ENCODE measurements at places on chromosomes 4 and X.

DNA sequence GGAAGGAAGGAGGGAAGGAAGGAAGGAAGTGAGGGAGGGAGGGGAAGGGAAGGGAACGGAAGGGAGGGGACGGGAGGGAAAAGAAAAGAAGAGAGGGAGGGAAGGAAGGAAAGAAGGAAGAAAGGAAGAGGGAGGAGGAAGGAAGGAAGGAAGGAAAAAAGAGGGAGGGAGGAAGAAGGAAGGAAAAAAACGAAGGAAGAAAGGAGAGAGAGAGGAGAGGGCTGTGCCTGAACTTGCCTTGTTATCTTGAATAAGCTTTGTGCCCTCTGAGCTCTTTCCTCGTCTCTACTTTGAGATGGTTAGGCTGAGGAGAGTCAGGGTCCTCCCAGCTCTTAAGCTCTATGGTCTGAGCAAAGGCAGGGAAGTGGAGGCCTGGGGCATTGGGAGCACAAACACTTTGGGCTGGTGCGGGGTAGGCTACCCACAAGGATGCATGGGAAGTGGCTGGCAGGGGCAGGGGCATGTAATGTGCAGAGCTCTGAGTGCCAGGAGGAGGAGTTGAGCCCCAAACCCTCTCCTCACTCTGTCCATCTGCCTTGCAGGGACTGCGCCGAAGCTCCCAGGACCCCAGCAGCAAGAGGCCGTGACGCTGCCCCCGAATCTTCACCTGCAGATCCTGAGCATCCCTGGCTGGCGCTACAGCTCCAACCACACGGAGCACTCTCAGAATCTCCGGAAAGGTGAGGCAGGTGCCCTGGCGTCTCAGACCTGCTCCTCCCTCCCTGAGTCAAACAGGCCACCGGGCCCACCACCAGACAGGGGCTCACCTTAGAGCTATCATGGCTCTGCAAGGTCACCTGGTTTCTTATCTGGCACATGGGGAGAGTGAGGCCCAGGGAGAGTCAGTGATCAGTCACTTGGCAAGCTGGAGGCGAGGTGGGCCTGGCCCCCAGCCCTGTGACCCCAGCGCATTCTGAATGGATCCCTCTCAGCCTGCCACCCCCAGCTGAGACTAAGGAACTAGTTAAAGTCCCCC lies 26.5 kb upstream of the MRFAP1 start:
- no peak for DNase-seq

DNA sequence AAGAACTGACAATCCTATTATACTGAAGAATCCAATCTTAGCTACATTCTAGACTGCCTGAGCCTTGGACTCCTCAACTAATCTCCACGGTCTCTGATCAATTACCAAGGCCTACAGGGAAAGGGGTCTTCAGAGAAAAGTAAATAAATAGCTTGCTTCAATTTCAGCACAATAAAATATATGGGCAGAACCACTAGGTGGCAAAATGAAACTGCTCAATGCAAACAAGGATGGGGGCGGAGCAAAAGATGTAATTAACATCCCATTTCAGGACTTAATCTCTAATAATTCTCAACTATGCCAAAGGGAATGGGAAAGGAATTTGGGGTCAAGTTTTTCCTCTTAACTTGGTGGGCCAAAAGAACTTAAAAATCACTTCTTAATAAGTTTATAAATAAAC lies 78.4 kb upstream of the MAP3K15 start:
- DNase-seq, result no peak

- no peak for DNase-seq
Measured at GRCh38 chr4:54683616-54684346, 26.0 kb downstream of the KIT start.

GRCh38 chr4:146033149-146033548 lies 94.5 kb upstream of the ZNF827 start:
- no peak for DNase-seq

GRCh38 chr4:146059151-146059550 lies 116.4 kb upstream of the LSM6 start:
- no peak for DNase-seq

- DNase-seq, result no peak
Measured at GRCh38 chr4:134024251-134024650, 177.3 kb downstream of the PABPC4L start.

DNA sequence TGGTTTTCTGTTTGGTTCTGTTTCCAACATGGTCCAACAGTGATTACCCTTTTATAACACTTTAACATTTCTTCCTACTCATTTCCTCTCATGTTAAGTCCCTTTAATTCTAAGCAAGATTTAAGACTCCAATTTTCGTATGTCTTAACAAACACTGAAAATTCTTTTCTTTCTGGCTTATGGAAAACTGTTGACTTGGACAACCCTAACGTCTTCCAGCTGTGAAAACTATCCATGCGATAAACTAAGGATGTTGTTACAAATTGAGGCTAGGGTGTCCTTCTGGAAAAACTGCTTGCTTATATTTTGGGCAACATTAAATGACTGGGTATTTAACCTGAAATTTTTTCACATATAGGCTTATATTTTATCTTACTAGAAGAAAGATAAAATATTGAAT lies 33.9 kb upstream of the RTL3 start:
- no peak for DNase-seq

DNA sequence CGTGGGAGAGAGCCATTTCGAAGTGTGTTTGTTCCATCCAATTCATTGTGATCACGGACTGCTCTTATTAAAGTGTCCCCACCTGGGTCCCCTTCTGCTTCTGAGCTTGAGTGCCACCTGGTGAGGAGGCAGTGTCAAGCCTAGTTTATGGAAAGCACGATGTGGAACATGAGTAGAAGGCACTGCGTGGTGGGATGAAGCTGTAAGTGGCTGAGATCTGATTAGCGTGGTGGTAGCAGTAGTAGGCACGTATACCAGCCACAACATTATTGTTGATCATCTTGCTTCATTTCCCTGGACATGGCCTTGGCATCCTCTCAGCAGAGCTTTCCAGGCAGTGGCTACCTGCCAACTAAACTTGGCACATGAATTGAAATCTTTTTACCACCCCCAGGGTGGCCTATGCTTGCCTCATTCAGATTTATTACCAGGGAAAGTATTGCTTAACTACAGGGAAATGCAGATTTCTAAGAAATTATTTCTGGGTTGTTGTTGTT lies 46.4 kb downstream of the GPAT3 start:
- DNase-seq, result no peak

DNA sequence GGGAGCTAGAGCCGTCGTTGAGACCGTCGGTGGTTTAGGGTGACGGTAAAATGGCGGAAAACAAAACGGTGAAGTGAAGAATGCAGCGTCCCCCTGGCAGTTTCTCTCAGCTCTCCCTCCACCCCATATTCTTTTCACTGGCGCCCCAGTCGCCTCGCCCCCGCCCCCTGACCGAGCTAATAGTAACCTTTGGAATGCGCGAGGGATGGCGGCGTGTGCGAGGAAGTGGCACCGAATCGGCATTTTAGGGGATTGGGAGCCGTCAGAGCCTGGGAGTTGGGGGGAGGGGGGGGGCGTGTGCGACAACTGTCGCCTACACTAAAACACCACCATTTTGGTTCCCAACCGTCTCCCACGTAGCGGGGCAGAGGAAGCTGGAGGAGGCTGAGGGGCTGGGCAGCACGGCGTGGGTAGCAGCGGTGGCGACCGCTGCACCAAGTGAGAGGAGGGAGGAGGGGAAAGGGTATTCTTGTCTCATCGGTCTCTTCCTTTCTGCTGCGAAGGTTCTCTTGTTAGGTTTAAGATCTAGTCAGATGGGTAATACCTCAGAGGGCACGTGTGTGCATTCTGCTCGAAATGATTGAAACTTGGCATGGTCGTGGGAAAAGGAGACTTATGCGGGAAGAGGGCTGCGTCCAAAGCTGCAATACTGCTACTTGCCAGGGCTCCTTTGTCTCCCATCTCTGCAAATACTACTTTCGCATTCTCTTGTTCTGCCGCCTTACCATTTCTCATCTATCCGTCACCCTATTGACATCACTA lies 840 bp downstream of the ZNF711 start:
- DNase-seq, result peak; percentile 8

GRCh38 chr4:184548648-184549341 lies 74.4 kb upstream of the IRF2 start:
- no peak for DNase-seq

- no peak for DNase-seq
Measured at GRCh38 chrX:153973127-153974002, 811 bp downstream of the TMEM187 start.

GRCh38 chrX:41661366-41662095 lies 27.2 kb upstream of the GPR34 start:
- DNase-seq, result no peak

- no peak for DNase-seq
Measured at GRCh38 chr4:67765401-67765800, 11.2 kb upstream of the GNRHR start.

DNA sequence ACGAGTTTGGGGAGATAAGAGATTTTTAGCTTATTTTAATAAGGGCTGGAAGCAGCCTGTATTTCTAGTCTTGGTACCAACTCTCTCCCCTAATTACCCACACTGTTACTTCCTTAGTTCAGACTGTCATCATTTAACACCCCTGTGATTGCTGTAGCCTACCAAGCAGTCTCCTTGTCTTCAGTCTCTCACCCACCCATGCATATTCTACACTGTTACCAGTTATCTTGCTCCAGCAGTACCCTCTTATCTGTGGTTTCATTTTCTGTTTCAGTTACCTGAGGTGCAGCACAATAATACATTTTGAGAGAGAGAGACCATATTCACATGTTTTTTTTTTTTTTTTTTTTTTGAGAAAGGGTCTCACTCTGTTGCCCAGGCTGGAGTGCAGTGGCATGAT lies 80.2 kb downstream of the DIAPH2 start:
- no peak for DNase-seq
